ENCODE measurements at places on chromosomes 4 and X. TPM values are rescaled to one million over a fixed set of nuclear protein-coding genes. Genes with fewer than 3 reads are reported as not detected.

The AMOT gene
- 12.1 TPM for total RNA-seq

GRCh38 chr4:154916068-154916467 lies 135.0 kb downstream of the RBM46 start:
- ATAC-seq = no peak

DNA sequence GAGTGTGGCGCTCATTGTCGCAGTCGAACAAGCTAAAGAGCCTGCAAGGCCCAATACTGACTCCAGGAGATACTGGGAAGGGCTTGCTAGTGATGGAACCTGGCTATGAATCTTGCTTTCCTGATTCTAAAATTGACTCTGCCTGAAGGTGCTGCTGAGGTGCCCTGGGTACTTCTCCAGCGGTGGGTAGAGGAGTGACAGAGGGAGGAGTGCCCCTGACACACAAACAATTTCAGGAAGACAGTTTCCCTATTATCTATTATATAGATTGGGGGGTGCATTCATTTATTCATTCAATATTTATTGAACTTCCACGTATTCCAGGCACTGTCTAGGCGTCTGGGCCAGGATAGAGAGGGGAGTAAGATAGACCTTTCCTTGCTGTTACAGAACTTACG lies 339.2 kb upstream of the GATB start:
- no peak for ATAC-seq

GRCh38 chrX:41384051-41384705 lies 50.2 kb downstream of the DDX3X start:
- no peak for ATAC-seq

DNA sequence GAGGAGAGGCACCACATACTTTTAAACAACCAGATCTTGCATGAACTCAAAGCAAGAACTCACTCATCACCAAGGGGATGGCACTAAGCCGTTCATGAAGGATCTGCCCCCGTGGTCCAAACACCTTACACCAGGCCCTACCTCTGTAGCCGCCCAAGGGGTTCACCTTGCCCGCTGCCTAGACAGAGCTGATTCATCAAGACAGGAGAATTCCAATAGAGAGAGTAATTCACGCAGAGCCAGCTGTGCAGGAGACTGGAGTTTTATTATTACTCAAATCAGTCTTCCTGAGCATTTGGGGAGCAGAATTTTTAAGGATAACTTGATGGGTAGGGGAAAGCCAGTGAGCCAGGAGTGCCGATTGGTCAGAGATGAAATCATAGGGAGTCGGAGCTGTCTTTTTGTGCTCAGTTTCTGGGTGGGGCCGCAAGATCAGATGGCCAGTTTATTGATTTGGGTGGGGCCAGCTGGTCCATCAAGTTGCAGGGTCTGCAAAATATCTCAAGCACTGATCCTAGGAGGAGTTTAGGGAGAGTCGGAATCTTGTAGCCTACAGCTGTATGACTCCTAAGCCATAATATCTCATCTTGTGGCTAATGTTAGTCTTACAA lies 364.7 kb downstream of the PCDH7 start:
- ATAC-seq = no peak

DNA sequence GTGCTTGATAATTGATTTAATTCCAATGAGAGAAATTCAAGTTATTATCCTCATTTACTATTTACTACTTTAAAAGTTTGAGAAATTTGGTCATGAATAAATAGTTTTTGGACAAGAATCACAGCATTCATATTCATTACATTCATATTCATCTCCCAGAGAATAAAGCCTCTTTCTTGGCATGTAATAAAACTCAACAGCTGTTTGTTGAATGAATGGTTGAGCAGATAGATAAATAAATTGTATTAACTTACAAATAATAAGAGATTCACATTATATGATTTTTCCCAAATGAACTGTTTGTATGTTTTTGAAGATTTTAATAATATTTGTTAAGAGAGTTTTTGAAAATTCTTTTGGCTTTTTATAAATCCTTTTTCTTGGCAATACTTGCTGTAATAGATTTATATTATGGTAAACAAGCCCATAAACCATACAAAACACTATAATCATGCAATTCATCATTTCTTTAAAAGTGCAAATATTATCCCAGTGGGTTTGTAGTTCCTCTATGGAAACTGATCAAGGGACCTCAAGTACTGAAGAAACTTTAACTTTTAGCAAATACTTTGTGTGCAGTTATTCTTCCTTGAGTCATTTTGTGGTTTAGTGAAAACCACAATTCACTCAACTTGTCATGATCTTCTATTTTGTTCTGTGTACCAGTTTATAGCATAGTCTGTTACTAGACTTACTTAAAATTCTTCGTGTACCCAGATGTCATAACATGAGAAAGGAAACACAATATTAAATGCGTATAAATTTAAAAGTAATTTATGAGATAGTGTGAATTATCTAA lies 371.8 kb downstream of the ADGRL3 start:
- ATAC-seq = no peak

GRCh38 chr4:153497091-153497531 lies 31.0 kb downstream of the TMEM131L start:
- no peak for ATAC-seq
